Activated CD4-positive, alpha-beta T cell treated with anti-CD3 and anti-CD28 coated beads for 4 hours (primary cell): ENCODE measurements at places on chromosomes 5 and 9.

GRCh38 chr9:127219520-127219919 lies 45.1 kb upstream of the GARNL3 start:
- no peak for DNase-seq

GRCh38 chr5:172503925-172504700 lies 49.8 kb upstream of the SH3PXD2B start:
- no peak for DNase-seq

- no peak for DNase-seq
Observed at GRCh38 chr9:14373336-14373666, 59.4 kb upstream of the NFIB start.

DNA sequence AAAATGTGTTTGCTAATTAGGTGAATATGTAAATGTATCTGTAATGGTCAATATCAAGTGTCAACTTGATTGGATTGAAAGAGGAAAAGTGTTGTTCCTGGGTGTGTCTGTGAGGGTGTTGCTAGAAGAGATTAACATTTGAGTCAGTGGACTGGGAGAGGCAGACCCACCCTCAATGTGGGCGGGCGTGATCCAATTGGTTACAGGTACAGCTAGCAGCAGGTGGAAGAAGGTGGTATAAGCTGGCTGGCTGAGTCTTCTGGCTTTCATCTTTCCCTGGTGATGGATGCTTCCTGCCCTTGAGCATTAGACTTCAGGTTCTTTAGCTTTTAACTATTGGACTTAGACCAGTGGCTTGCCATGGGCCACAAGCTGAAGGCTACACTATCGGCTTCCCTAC lies 779.0 kb upstream of the CTNND2 start:
- DNase-seq = no peak

GRCh38 chr5:94538260-94538659 lies 80.1 kb downstream of the KIAA0825 start:
- DNase-seq = no peak

- no peak for DNase-seq
Observed at GRCh38 chr5:54861212-54861894, 124.0 kb downstream of the ESM1 start.

- DNase-seq = no peak
Observed at GRCh38 chr5:169142264-169142970, 158.5 kb downstream of the SLIT3 start.

DNA sequence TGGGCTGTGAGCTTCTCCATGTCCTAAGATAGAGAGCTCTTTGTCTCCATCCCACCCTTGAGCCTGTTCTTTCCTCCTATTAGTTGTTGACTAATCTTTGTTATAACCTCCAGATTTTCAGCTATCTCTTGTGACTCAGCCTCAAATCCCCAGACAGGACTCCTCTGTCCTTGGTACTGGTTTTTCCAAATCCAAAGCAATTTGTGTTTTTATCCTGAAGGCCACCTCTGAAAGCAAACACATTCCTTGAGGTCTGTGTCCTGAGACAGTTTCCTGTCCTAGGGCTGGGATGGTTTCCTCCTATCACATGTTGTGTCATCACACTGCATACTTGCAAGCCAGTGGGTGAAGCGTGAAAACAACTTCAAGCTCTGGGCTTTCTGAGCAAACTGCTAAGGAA lies 8.5 kb downstream of the TNC start:
- no peak for DNase-seq

DNA sequence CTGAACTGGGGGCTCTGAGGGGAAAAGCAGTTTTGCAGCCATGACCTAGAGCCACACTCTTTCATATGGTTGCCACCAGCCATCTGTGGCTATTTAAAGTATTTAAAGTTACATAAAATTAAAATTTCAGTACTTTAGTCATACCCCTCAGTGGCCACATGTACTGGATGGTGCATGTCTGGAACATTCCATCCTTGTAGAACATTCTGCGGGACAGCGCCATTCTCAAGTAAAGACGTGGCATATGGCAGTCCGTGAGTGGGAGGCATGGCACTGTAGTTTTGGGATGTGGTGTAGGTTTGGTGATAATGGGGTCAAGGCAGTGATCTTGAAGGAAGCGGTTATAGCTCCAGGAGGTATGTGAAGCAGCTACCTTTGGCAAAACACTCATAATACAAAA lies 61.4 kb upstream of the NFIL3 start:
- no peak for DNase-seq

- no peak for DNase-seq
Observed at GRCh38 chr5:54148067-54148845, 162.1 kb downstream of the ARL15 start.

- DNase-seq = peak; percentile 89
Observed at GRCh38 chr9:129496473-129497004, 124.4 kb downstream of the C9orf50 start.

- DNase-seq = peak; percentile 55
Observed at GRCh38 chr5:179530069-179530998, 20.0 kb upstream of the RUFY1 start.

DNA sequence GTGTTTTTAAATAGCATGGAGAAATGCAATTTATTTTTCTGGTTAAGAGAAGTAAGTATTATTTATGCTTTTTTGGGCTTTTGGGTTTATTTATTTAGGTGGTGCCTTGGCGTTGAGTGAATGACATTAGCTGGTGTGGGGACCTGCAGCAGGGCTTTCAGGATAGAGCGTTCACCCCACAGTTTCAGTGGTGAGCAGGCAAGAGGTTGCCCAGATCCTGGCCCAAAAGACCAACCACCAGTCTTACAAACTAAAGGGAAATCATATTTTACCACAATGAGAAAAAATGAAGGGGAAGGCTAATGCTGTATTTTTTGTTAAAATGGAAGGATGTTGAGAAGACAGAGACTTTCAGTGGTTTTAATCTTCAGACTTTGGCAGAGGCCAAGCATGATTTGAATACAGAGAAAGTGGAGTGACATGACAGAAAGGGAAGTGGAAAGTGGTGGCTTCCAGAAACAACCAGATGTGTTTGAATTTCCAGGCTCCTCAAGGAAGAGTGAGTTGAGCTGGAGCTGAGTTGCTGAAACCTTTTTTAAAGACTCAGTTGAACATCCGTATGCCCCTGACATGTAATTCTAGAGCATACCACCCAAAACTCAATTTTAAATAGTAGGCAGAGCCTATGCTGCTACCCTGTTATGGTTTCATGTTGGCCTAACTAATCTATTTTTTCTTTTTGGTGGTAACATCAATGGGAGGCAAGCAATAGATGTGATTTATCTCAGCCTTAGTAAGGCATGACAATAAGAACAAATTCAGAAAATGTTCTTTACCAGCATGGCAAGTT lies 94.8 kb downstream of the AOPEP start:
- DNase-seq = no peak

DNA sequence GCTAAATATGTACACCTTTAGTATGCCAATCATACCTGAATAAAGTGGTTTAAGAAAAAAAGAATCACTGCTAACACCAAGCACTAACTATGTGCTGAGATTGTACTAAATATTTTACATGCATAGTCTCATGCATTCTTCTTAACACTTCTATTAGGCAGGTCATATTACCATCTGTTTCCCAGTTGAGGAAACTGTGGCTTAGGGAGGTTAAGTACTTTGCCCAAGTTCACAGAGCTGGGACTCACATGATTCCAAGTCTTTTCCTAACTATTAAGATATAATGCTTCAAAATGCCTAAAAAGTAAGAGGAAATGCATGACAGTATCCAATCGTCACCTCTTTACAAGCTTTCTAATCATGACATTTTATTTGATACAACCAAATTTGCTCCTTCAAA lies 69.2 kb upstream of the PLPP6 start:
- no peak for DNase-seq

- no peak for DNase-seq
Observed at GRCh38 chr5:82222597-82223574, 55.3 kb downstream of the RPS23 start.

DNA sequence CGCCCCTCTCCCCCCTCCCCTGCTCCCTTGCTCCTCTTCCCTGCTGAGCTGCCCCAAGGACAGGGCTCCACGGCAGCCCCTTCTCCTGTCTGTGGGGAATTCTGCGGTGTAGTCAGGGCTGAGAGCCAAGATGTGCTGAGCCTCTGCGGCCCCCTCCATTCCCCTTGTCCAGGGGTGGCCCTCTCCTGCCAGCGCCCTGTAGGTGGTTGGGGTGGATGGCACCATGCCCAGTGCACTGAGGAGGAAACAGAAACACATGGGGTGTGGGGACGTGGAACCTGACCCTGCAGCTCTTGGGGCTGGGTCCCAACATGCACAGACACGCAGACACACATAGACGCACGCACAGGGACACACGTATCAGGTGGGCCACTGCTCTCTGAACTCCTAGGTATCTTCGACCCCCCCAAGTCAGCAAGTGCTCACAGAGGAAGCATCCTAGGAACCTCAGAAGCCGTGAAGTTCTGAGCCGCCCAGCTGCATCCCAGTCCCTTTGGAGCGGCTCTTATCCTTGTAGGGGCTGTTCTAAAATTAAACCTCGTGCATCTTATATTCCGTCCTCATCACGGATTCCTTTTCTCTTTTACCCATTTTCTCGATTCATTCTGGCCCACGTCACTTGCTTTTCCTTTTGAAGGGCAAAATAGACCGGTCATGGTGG lies 64.8 kb downstream of the HMCN2 start:
- no peak for DNase-seq

DNA sequence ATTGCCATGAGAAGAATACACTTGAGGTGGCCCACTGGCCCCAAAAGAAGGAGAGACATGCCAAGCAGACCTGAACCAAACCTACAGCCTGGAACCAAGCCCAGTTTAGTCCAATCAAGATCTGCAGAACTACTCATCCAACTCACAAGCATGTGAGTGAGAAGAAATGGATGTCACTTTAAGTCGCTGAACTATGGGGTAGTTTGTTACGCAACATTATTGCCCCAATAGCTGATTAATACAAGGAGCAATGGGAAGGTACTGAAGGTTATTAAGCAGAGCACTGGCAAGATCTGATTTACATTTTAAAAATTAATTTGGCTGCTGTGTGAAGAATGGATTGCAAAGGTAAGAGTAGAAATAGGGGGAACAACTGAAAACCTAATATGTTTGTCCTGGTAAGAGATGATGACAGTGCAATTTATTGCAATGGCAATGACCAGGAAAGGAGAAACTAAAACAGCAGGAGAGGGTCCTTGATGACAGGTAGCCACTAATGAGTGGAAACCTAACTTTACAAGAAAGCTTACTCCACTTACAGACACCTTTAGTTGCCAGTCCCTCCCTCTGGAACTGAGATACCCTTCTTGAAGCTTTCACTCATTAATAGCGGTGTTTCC lies 132.9 kb upstream of the GRIA1 start:
- no peak for DNase-seq

- no peak for DNase-seq
Observed at GRCh38 chr9:130377612-130378011, 67.1 kb upstream of the ASS1 start.

GRCh38 chr9:118271936-118272335 lies 567.7 kb downstream of the TLR4 start:
- DNase-seq = no peak

DNA sequence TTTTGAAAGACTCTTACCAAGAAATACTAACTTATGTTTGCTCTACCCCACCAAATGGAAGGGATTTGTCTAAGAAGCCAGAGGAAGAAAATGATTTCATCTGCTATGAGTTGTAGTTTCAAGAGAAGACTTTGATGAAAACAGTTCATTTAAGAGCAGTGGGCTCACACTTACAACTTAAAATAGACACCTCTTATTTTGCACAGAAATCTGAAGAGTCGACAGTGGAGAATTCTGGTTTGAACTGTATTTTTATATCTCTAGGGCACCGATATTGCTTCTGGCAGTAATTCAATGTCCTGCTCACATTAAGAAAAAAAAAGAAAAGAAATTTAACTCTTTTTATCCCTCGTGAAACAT lies 1.9 kb upstream of the DAB2 start:
- no peak for DNase-seq

DNA sequence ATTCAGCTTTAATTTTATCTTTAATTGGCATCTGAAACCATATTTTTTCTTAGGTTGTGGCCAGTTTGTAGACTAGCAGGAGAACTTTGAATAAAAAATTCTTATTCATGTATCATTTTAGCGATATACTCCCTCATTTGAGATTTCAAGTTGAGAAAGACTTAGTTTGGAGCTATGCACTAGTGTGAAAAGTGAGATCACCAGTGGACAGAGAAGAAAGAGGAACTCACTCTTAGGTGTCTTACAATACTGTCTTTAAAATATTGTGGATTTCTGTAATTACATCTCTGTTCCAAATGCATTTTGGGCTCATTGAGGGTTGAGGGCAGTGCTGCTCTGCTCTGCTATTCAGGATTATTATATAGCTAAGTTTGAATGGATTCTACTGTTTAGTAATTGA lies 54.7 kb downstream of the NAA35 start:
- DNase-seq = no peak

DNA sequence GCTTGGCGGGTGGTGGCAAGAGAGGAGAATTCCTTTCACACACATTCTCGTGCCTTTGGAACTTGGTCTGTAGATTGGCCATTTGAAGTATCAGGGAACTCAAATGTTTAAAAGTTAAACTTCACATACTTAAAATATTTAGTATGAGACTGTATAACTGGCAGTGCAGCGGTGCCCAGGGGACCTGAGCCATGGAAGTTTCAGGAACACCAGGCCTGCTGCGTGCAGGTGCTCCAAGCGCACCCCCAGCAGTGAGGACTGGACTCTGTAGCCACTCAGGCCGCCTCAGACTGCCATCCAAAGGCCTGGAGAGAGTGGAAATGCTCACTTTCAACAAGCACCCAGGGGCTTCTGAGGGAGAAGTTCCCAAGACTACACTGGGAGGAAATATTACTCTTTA lies 273.5 kb upstream of the IRX2 start:
- no peak for DNase-seq

GRCh38 chr5:67805666-67806348 lies 409.7 kb upstream of the PIK3R1 start:
- no peak for DNase-seq

- no peak for DNase-seq
Observed at GRCh38 chr5:28707706-28708105, 1669.3 kb upstream of the CDH9 start.

DNA sequence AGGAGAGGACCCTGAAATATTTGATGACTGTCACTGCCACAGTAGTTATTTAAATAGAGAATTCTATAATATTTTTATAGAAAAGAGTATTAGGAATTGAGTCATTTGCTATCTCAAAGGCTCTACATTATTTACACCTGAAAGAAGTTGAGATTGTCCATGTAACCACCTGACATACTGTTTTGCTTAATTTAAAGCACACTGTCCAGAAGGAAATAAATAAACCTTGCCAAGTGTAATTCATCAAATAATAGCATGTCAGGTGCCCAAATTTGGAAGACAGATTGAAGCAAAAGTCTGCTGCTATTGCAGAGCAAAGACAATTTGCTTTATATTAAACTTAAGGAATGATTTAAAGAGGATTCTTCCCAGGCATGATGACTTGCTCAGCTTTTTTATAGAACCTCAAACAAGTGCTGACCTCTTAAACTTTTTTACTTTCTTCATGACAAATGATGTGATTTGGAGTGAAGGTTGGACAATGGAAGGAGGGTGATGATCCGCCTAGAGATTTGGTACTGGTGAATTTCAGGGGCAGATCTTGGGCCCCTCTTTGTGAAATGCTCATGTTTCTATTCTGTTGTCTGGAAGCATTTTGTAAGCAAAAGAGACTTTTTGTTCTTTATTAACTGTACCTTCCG lies 65.0 kb downstream of the DAPK1 start:
- DNase-seq = no peak
